ENCODE measurements at places on chromosomes 6 and 20. TPM values are rescaled to one million over a fixed set of nuclear protein-coding genes. Genes with fewer than 3 reads are reported as not detected.

SGK2 gene
- polyA plus RNA-seq, result 14.5 TPM

UST gene
- polyA plus RNA-seq, result 21.5 TPM

C6orf52 gene
- 7.6 TPM for polyA plus RNA-seq

HDAC2 gene
- polyA plus RNA-seq, result 207 TPM

MSH5 gene
- 38.8 TPM for polyA plus RNA-seq
